CD4-positive, alpha-beta T cell (primary cell): ENCODE measurements at places on chromosomes 6 and 20. TPM values are rescaled to one million over a fixed set of nuclear protein-coding genes. Genes with fewer than 3 reads are reported as not detected.

DNA sequence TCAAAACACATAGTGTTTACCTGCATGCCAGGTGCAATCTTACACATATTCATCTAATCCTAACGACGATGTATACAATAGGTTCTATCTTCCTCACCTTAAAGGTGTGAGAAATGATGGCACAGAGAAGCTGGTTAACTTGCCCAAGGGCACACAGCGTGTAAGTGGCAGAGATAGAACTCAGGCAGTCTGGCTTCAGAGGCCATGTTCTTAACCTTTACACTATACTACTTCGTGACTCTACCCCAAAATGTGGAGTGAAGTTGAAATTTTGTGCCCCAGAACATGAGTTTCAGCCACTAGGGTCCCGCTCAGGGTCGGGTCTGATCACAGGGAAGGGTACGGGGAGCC is 584 bp downstream of the VPS52 start:
- no peak for DNase-seq

RAB44 gene
- 0.22 TPM for total RNA-seq

- no peak for DNase-seq
Observed at GRCh38 chr20:58466729-58467571, 48.2 kb downstream of the APCDD1L start.

SMIM26 gene
- total RNA-seq: 79.8 TPM

GRCh38 chr6:53466257-53466656 is 78.6 kb downstream of the GCLC start:
- no peak for DNase-seq

- no peak for DNase-seq
Observed at GRCh38 chr6:97110149-97110548, 172.9 kb downstream of the MMS22L start.

GRCh38 chr6:51001399-51001798 is 182.7 kb downstream of the TFAP2B start:
- DNase-seq: no peak

SLC26A8 gene
- not detected for total RNA-seq

DNA sequence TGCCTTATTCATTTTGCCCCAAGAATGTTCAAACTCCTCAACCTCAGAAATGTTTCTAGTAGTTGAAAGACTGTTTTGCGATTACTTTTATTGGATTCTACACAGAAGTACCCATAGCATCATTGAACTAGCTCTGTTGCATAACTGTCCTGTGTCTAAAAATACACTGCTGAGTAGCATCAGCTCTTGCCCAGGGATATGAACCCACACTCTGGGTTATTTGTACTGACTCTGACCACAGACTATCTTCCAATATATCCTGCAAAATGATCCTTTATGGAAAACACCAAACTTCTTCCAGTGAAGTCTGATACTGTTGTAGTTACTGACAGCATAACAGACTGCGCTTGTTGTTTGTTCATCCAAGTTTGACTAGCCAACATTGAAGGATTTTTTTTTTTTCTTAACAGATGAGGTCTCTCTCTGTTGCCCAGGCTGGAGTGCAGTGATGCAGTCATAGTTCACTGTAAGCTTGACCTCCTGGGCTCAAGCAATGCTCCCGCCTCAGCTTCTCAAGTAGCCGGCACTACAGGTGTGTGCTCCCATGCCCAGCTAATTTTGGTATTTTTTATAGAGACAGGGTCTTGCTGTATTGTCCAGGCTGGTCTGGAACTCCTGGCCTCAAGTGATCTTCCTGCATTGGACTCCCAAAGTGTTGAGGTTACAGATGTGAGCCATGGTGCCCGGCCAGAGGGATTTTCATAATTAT is 49.9 kb downstream of the TULP4 start:
- no peak for DNase-seq

GRCh38 chr20:61645732-61646131 is 393.7 kb downstream of the CDH4 start:
- no peak for DNase-seq

CAGE1 gene
- total RNA-seq: 0.38 TPM

DNA sequence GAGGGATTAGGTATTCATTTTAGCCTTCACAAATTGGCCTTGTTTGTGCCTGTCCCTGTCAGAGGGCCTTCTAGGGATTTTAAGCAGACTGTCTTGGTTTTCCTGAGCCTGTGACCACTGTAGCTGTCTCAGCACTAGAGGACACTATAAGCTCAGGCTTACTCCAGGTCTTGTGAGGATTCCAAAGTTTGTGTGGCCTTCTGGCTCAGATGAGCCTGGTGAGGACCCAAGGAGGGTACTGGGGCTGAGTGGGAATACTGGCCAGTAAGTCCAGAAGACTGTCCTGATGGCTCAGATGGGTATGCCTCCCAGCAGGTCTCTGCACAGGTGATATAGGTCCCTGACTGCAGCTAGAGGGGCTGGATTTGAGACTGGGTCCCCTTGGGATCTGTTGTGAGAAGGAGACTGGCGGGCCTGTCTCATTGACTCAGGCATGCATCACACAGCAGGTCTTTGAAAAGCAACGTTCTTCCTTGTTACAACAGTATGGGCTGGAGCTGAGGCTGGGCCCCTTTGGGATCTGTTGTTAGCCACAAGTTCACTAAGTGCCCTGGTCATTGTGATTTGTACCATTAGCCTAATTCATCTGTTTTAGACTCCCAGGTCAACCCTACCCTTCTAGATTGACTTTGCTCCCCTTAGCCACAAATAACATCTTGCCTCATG is 26.3 kb upstream of the TFB1M start:
- no peak for DNase-seq

MLN gene
- total RNA-seq: not detected

DNA sequence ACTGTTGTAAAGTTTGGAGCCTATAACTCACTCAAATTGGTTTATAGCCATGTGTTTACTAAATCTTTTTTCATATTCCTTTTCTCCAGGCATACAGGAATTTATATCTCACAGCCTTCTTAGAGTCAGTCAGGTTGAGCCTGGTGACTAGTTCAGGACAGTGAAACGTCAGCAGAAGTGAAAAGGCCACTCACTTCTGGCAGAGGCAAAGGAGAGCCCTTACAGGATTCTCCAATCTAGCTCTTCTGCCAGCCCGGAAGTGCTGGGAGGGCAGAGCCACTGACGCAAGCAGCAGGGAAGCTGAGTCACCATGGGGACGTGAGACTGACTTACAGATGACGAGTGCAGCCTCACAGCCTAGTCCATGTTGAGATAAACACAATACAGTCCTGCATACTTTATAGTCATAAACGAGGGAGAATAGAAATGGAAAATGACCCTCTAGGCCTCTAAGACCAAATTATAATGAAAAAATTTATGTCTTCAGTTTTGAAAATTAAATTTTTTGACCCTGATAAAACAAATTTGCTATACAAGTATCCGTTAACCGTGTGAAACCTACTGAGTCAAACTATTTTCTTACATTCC is 1.3 kb downstream of the PXT1 start:
- DNase-seq: peak; percentile 80

CSNK2A1 gene
- 55.5 TPM for total RNA-seq

ARMC12 gene
- 2.8 TPM for total RNA-seq

DNA sequence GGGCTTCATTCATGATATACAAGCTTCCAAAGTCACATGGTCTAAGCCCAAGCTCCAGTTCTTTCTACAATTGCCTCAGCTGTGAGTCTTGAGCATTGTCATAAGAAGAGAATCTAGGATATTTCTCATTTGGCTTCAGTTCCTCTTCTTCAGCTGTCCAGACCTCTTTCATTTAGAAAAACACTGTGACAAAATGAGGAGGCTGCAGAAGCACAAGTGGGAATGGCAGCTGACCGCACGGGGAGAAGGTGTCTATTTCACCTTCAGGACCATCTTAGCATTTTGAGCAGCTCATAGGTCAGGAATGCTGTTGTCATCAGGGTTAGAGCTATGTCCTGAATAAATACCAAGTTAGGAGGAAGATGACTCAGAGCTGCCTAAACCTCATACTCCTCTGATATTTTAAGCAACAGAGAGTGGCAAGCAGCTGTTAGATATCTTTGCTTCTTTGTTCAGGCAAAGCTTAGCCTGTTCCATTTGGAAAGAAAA is 390.1 kb upstream of the CITED2 start:
- DNase-seq: no peak

DNA sequence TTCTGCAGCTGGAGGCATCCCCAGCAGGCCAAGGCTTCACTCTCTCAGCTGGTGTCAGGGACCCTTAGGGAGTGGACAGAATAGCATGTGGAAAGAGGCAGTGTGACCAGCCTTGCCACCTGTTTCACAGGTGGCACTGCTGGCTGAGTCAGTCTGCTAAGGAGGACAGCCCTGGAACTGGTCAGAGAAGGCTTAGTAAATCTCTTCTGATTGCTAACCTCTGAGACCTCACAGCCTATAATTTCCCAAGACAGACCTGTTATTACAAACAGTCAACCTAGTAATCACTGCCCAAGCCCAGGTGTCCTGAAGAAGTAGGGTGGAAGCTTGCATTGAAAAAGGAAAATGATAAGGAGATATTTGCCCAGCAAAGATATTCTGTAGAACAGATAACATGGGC is 26.4 kb upstream of the PAQR8 start:
- no peak for DNase-seq

HRH3 gene
- not detected for total RNA-seq

DNA sequence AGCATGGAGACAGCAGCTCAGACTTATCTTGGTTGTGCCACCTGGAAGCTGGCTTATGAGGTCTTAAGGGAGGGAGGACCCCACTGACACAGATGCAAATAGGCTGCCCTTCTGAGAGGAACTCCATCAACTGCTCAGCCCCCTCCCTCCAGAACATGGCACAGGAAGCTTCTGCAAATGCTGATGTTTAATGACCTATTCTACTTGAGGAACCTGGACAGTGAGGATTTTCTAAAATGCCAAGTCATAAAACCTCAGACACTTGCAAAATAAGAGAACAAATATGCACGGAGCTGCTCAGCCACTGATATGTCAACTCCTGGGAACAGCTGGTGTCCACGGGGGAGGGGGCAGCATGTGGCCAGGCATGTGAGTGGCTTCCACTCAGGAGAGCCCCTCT is 3.5 kb downstream of the CST9 start:
- no peak for DNase-seq

DNA sequence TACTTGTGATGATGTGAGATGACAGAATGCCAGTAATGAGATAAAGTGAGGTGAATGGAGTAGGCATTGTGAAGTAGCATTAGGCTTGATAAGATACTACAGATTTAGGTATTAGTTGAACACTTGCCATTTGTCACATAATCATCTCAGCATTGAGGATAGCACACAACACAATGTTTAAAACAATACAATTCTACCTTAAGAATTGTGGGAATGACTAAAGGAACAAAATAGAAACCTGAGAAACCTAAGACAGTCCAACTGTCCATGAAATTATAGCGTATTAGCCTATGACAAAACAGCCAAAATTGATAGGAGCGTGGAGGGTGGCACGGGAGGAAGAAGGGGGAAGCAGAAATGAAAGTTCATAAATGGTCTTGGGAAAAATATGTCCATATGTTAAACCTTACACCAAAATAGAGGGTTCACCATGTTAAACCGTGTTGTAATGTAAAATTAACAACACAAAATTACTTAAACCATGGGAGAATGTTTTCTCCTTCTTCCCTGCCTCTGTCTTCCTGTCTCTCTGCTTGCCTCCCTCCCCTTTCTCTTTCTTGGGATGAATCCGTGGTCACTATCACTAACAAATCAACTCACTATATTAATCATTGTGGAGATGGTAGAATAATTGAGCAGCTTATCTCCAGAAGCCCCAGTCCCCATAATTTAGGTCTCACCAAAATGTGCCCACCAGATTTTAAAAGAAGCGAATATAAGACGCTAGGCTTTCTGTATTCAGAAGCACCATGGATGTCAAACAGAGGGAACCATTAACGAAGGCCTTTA is 33.0 kb upstream of the HFE start:
- DNase-seq: no peak

DNA sequence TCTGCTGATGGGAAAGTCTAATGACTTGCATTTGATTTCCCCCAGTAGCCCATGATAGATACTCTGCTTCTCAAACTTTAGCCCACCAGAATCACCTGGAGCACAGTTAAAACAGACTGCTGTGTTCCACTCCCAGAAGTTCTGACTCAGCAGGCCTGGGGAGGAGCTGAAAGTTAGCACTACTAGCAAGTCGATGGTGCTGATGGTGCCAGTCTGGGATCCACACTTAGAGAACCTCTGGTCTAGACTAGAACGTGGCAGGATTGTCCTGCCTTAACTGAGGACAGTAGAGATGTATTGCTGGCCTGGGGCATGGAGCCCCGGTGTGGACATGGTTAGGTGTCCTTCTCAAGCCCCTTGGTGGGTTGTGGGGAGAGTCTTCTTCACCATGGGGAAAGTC is 8.7 kb downstream of the TOX2 start:
- no peak for DNase-seq

DNA sequence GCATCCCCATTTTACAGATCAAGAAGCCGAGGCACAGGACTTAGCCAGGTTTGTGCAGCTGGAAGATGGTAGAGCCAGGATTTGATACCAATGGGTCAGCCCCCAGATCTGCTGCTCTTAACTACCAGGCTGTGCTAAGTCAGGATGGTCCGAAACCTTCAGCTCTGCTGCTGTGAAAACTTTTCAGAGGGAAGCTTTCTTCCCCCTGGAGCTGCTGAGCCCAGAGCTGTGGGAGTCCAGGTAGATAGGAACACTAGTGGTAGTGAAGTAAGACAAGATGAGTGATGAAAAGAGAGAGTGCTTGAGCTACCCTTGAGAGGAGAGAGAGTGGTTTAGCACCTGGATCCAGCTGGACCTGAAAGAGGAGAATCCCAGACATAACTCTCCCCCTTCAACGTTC is 230.8 kb downstream of the CDH4 start:
- DNase-seq: no peak

RUNX2 gene
- total RNA-seq: 18.0 TPM

- no peak for DNase-seq
Observed at GRCh38 chr6:111254004-111254778, 166.9 kb downstream of the SLC16A10 start.

GRCh38 chr6:19410481-19410880 is 426.7 kb upstream of the ID4 start:
- DNase-seq: no peak

DNA sequence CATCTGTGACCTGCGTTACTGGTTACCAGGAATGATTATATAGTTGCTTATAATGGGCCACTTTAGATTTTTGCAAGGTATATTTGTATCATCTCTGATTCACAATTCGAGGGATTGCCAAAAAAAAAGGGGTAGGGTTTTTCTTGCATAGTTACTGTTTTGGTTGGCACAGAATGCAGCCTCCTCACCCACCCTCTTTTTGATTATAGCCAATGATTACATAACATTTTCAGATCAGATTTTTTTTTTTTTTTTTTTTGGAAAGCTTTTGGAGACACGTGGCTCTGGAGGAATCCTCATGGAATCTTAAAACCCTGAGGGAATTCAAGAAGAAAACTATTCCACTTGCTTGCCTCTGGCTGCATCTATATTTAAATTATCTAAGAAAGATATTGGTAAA is 53.7 kb downstream of the UST start:
- DNase-seq: no peak
